ENCODE measurements at places on chromosomes 2 and 18.

- DNase-seq: no peak
Observed at GRCh38 chr18:697012-697411, 15.4 kb downstream of the ENOSF1 start.

DNA sequence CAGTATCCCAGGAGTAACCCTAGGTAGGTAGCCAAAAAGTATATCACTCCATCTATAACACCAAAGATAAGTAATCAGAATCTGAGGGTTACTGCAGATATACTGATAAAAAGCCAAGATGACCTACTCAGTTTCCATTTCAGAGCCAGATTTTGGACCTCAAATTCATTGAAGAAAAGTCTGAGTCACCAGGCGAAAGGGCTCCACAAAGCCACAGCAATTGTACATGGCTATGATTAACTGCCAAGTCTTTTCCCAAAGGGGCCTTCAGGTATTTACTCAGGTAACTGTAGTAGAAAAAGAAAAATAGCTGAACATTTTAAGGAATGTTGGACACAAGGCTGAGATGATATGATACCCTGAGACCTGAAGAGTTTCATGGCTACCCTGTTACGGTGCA lies 75.6 kb upstream of the KCNH7 start:
- no peak for DNase-seq

DNA sequence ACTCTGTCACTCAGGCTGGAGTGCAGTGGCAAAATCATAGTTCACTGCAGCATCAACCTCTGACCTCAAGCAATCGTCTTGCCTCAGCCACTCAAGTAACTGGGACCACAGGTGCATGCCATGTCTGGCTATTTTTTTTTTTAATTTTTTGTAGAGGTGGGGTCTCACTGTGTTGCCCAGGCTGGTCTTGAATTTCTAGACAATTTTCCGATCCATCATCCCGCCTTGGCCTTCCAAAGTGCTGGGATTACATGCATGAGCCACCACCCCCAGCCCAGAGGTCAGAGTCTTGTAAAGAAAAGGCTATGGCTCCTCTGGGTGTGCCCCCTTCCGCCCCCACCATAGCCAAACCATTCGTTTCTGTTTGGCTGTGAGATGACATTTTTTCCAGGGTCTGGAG lies 13.1 kb upstream of the TMBIM1 start:
- no peak for DNase-seq

- DNase-seq: no peak
Observed at GRCh38 chr2:16183345-16183744, 243.0 kb downstream of the MYCN start.

DNA sequence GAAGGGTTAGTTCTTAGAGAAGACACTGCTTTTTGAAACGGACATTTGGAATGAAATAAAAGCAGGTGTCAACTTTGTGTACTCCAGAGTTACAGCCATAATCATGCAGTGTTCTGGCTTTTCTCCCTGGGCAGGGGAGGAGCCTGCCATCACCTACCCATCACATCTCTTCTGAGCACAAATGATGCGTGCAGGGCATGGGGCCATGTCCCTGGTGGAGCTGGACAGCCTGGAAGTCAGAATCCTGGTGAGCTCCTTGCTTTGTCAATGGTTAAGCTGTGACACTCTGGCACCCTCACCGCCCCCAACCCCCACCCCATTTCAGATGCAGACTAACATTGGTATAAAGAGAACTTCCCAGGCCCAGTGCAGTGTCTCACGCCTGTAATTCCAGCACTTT lies 53.1 kb downstream of the PDCL3 start:
- no peak for DNase-seq

DNA sequence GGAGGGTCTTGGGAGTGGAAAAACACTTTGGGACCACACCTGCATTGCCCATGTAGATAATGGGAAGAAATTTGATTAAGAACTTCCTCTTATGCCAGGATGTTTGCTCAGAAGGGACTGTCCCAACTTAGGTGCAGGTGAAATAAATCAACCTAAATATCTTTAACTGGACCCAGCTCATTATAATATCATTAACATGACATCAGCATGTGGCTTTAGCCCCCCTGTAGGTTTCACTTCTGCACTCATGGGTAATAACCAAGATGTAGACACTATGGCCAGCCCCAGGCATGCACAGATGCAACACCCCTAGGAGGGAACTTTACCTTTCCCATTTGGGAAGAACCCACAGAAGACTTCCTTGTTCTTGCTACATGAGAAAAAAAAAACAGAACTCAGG lies 227.4 kb upstream of the ZNF804A start:
- DNase-seq: no peak

DNA sequence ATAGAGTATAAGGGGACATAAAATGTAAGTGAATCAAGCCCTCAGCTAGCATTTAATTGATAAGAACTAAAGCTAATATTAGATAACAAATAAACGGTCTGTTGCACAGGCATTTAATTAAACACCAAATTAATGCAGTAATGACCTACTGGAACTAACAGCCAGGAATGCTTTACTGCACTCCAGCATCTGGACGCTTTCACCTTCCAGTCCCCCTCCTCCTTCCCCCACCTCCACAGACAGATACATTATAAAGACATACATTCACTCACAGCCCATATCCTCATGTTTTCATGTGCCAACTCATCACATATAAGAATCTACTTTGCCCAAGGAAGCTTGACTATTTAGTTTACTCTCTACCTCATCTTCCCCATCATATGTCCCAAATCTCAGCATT lies 337.4 kb upstream of the PIK3C3 start:
- no peak for DNase-seq

DNA sequence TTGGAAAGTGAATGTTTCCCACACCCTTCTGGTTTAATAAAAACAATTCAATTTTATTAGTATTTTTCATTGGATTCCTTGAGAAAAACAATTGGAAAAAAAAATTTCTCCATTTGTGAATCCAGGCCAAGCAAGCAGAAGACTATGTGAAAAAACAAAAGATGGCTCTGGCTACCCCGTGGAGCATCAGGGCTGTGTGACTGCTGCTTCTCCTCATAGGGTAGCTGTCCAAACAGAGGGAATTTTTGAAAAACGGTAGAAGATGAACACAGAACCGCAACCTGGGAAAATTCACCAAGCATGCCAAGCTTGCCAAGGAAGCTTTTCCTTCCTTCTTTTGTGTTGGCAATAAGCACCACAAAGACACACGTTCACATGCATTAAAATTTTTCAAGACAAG lies 71.3 kb upstream of the ACVR2A start:
- DNase-seq: no peak

GRCh38 chr2:190994148-190994547 lies 19.8 kb downstream of the STAT1 start:
- no peak for DNase-seq

DNA sequence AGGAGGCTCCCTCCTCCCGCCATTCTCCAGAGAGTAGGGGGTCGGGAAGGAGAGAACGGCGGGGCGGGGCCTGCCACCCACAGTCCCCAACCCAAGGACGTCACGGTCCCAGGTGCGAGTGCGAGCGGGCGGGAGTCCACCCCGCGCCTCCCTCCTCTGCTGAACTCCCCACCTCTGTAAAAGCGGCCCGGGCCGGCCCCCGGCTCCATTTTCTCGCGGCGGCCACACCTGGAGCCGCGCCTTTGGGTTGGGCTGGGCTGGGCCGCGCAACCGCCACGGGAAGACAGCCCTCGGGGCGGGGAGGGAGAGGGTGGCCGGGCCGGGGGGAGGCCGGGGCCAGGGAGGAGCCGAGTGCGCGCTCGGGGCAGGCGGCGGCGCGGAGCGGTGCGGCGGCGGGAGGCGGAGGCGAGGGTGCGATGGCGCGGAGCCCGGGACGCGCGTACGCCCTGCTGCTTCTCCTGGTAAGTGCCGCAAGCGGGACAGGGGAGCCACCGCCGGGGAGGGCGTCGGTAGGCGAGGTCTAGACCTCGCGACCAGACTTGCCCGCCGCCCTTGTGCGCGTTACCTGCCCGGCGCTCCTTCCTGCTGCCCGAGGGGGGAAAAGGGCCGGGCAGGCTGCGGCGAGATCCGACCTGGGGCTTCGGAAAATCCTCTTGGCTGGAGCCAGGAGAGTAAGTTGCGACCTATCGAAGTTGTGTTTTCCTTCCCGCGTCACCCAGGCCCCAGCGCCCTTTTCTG lies at the start of gene DSG2:
TSS of gene DSG2 (plus strand) at position 342 of the 738 bp plus-strand sequence. CDS start at position 417, 75 bp downstream.
- no peak for DNase-seq
